Stimulated activated naive B cell treated with anti-CD40 and anti-IgM and Interleukin-4, amounts not matched to agents 10 μg/mL and 1 μg/mL and 100 μg/mL, for 72 hours (primary cell): ENCODE measurements at places on chromosomes 1 and 21.

- DNase-seq = no peak
Measured at GRCh38 chr21:27021046-27021445, 54.2 kb upstream of the ADAMTS5 start.

- DNase-seq = no peak
Measured at GRCh38 chr1:47659146-47659545, 221.3 kb downstream of the FOXD2 start.

- DNase-seq = no peak
Measured at GRCh38 chr1:193592317-193592716, 405.9 kb upstream of the B3GALT2 start.

GRCh38 chr1:53620061-53620855 lies 118.7 kb downstream of the GLIS1 start:
- no peak for DNase-seq

DNA sequence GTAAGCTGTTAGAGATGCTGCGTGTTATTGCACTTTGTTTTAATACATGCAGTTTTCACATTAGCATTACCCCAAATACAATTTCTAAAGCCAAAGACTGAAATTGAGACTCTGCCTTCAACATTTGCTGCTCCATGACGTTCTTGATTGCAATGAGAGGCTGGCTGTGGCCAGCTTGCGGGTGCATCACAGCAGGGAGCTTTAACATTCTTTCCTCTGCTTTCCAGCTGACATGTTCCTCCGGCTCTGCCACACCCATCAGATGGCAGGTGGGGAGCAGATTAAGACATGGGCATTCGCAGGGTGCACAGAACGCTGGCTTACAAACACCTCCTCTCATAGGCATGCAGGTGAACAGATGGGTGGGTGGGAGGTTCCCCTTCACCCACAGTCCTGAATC lies 314.1 kb downstream of the DISC1 start:
- no peak for DNase-seq

GRCh38 chr1:203673550-203674411 lies 47.1 kb downstream of the ATP2B4 start:
- peak; percentile 19 for DNase-seq

DNA sequence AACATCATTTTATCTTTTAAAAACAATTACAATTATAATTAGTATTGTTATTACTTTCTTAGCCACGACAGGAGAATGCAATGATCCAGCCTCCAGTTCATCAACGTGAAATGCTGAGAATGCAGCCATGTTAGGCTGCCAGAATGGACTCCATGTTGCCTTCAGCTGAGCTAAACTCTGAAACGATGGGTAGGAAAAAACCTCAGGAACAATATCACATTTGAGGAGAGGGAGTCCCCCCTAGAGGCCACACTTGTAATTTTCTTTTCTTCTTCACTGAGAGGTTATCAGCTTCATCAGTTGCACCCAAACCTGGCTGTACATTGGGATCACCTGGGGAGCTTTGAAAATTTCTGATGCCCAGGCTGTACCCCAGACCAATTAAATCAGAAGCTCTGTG lies 34.6 kb upstream of the DNAH14 start:
- no peak for DNase-seq

DNA sequence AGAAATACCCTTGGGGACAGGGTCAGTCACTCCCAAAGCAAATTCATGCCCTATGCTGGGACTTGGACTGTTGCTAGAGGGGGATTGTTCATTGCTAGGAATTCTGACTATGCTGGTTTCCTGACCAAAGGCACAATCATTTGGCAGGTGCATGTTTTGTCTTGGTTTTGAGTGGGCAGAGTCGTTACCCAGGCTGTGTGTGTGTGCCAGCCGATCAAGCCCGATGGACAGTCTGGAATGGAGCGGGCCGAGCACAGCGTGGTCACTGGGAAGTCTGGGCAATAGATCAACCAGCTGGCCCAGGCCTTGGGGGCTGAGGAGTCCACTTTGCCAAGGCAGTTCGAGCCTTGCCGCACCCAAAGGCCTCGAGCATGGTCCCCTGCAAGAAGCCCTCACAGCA lies 60.9 kb downstream of the HTR6 start:
- DNase-seq = no peak

- DNase-seq = no peak
Measured at GRCh38 chr21:40507978-40508377, 339.0 kb downstream of the DSCAM start.

- DNase-seq = no peak
Measured at GRCh38 chr1:167643441-167643840, 13.4 kb downstream of the RCSD1 start.

- DNase-seq = no peak
Measured at GRCh38 chr1:7430691-7431090, 340.4 kb upstream of the VAMP3 start.

- no peak for DNase-seq
Measured at GRCh38 chr1:11156963-11157362, 32.2 kb upstream of the ANGPTL7 start.

GRCh38 chr1:174892016-174892415 lies 107.7 kb upstream of the CACYBP start:
- no peak for DNase-seq

- no peak for DNase-seq
Measured at GRCh38 chr1:3789421-3790300, 6.6 kb downstream of the LRRC47 start.

- DNase-seq = no peak
Measured at GRCh38 chr1:179929955-179930798, 24.4 kb upstream of the CEP350 start.

DNA sequence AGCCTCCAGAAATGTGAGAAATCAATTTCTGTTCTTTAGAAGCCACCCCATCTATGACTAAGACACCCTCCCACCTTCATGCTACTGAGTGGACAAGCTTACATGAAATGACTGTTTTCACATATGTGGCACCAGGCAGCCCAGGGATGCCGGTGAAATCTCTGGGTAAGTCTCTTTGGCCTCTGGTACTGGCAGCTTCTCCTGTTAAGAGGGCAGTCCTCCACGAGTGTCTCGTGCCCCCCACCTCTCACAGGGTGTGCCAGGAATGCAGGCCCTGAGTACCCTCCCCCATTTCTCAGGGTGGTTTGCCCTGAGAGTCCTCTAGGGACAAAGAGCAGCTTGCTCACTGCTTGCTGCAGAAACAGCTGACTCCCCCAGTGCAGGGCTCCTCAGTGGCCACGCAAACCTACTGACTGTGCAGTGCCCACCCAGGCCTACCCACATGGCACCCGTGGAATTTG lies 3.2 kb upstream of the PRXL2B start:
- DNase-seq = no peak

- DNase-seq = peak; percentile 64
Measured at GRCh38 chr1:36703526-36704208, 221.0 kb upstream of the CSF3R start.
